Natural killer cell treated with Interleukin-12 subunit alpha and Interleukin-12 subunit beta and Interleukin-15 and Interleukin-18, amount 100 ng/mL, for 72 hours (primary cell): ENCODE measurements at places on chromosomes 13 and 19.

GRCh38 chr19:44817725-44818465 lies 9.0 kb downstream of the BCAM start:
- no peak for DNase-seq

- DNase-seq: no peak
These were observed 6.9 kb downstream of the UBE2L5 start for GRCh38 chr13:30429235-30429634.

GRCh38 chr13:26557393-26558073 lies at the start of gene WASF3:
Gene WASF3, plus strand, starts transcription at chr13:26557683. Its CDS starts 84,588 bp downstream, at chr13:26642271.
- no peak for DNase-seq

DNA sequence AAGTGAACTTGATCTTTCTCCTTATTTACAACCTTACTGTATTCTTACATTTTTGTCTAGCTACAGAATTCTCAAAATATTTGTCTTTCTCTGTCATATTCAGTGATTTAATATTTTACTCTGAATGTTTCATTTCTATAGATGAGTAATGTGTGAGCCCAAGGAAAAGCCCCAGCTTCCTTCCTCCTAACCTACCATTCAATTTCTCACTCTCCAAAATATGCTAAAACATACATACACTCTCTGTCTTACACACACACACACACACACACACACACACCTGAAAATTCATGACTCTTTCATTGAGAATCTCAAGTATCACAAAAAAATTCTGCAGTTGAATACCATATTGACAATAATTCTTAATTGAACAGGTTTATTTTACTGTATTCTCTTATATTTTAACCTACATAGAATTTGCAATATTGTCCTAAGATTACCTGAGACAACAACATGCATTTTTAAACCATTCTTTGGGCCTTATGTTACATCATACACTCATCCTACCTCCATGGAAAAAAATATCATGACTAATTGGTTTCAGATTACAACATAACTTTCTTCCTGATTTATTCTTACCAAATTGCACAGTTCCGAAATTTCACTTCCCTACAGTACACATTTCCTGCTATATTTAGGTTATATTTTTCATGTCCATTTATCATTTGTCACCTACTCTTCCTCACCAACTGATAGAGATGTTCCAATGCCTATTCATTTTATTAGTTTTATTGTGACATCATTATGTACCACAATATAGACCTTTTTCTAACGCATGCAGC lies 1965.6 kb upstream of the PCDH20 start:
- DNase-seq: no peak

DNA sequence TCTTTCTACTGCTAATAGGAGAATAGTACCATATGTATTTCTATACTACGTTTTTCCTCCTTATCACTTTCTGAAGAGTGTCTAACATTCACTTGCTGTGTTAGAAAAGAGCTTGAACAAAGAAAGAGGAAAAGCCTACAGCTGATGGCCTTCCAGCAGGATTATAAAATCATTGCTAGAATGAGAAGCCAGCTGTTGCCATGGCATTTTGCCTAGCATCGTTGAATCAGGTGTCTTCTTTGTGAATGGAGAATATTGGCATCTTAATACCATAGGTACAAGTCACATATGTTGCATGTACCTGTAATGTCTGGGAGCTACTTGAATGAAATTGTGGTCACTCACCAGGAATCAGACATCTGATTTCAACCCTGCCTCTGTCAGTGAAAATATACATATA lies 1174.9 kb downstream of the PCDH17 start:
- no peak for DNase-seq

GRCh38 chr19:3518659-3519058 lies 12.5 kb downstream of the FZR1 start:
- DNase-seq: no peak

DNA sequence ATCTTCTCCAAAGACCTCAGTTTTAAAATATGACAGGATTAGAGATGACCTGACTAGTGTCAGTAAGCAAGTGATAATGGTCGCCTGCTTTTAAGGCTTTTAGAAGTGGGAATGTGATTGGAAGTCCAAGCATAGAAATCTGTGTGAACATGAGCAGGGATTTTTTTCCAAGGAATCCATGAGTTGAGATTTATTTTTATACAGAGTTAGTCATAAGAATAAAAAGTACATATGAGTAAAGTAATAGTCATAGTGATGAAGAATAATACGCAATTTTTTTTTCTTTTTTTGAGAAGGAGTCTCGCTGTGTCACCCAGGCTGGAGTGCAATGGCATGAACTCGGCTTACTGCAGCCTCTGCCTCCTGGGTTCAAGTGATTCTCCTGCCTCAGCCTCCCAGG lies 1.6 kb downstream of the ZNF546 start:
- no peak for DNase-seq
